ENCODE measurements at places on chromosomes 7 and 10.
A peak's percentile ranks its signal among the peaks of the same experiment; 100 is the strongest.

- H3K4me3 ChIP-seq = no peak overlapping the region
- no peaks in the 10 kb centered on the region for H3K27me3 ChIP-seq
- no peak for DNase-seq
- no peaks in the 10 kb centered on the region for H3K36me3 ChIP-seq
- no peak overlapping the region for H3K27ac ChIP-seq
- H3K4me1 ChIP-seq = peaks cover 9% of the 10 kb centered on the region
Observed at GRCh38 chr7:26425655-26426054, 134.0 kb downstream of the SNX10 start.

DNA sequence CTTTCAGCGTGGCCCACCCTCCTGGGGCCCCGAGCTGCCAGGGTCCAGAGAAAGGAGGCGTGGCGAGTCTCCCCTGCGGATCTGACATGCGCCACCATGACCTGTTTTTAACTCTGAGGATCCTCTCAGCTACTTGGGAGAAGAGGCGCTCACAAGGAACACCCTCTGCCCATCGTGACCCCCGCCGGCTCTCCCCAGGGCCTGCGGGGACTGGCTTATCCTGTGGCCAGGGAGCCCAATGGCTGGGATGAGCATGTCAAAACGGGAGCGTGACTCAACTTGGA is 93.7 kb downstream of the EBF3 start:
- H3K4me3 ChIP-seq = no peak overlapping the region
- DNase-seq = no peak
- H3K4me1 ChIP-seq = no peaks in the 10 kb centered on the region
- H3K27ac ChIP-seq = no peak overlapping the region
- no peaks in the 10 kb centered on the region for H3K27me3 ChIP-seq

- peak; percentile 82 for DNase-seq
- H3K4me3 ChIP-seq = peak overlapping the region; percentile 74
- H3K27ac ChIP-seq = peak overlapping the region; percentile 96
- no peaks in the 10 kb centered on the region for H3K36me3 ChIP-seq
- no peaks in the 10 kb centered on the region for H3K27me3 ChIP-seq
Observed at GRCh38 chr10:102646610-102647442, 2.5 kb downstream of the TRIM8 start.

DNA sequence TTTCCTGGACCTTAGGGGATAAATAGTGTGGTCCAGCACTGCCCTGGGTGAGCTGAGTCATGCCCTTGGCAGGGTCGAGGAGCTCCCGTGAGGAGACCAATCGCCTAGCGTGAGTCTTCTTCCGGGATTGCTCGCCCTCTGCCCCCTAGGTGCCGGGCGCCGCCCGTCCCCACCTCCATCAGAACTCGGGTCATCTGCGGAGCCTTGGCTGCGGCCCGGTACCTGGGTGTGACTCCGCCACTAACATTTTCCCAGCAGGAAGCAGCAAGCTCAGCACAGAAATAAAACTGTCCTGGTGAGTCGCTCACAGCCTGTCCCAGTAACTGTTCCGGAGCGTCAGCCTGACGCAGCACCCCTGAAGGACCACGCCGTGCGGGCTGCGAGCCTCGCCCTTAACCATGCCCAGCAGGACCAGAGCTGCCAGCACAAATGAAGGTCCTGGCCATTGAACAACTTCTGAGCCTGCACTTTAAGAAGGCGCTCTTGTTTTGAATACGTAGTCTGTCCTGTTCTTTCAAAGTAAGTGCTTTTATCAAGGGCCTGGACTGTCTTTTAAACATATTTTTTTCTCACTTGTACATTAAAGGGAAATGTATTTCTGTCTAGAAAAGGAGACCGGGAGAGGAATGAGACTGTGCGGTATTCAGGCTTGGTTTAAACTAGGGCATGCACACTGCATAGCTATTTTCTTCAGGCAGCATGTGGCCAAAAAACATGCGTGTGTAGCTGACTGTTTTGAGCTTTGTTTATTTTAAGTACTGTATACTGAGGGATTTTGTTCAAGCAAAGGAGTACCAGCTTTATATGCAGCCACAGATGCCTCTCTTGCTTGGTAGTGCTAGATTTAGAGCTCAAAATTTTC is 136.7 kb downstream of the HECW1 start:
- no peaks in the 10 kb centered on the region for H3K4me1 ChIP-seq
- H3K36me3 ChIP-seq = no peaks in the 10 kb centered on the region
- H3K27me3 ChIP-seq = no peaks in the 10 kb centered on the region
- no peak overlapping the region for H3K4me3 ChIP-seq
- peak; percentile 9 for DNase-seq
- no peak overlapping the region for H3K27ac ChIP-seq

DNA sequence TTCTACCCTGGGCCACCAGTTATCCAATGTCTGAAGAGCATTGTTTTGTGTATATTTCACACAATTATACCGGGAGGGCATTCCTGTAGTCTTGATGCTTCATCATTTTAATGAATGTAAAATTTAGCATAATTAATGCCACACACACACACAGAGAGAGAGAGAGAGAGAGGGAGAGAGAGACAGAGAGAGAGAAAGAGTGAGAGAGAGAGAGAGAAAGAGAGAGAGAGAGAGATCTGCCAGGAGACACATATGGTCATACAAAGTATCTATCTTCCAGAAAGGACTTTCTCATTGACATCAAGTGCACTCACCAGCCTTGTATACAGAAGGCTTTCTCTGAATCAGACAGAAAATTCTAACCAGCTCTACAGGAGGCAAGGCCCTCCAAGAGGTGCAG is 72.3 kb downstream of the KLF6 start:
- no peak overlapping the region for H3K4me3 ChIP-seq
- peaks cover 15% of the 10 kb centered on the region for H3K4me1 ChIP-seq
- no peak overlapping the region for H3K27ac ChIP-seq
- DNase-seq = no peak
- H3K36me3 ChIP-seq = no peaks in the 10 kb centered on the region

- H3K4me1 ChIP-seq = peaks cover 21% of the 10 kb centered on the region
- DNase-seq = peak; percentile 3
- H3K36me3 ChIP-seq = no peaks in the 10 kb centered on the region
- H3K4me3 ChIP-seq = no peak overlapping the region
- H3K27me3 ChIP-seq = no peaks in the 10 kb centered on the region
Observed at GRCh38 chr10:7082967-7083366, 327.9 kb downstream of the SFMBT2 start.
